ENCODE measurements at places on chromosomes 5 and 9. TPM values are rescaled to one million over a fixed set of nuclear protein-coding genes. Genes with fewer than 3 reads are reported as not detected.

Gene NME5
- total RNA-seq, result 7.3 TPM

DNA sequence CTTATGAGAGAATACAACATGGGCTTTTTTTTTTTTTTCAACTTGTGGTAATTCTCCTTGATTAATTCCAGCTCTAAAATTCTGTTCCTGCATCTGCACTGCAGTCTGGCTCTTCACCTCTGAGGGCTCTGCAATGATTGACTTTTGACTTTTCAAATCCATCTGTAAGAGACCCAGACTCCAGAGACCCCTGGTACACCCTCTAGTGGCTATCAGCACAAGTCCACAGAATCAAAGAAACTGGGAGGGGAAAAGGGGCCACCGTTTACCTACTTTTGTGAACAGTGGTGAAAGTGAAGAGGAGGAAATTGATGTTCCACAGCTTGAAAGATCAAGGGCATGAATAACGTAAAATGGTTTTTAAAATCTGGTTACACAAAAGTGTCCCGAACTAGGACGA lies 151.6 kb downstream of the SLIT3 start:
- H3K36me3 ChIP-seq, result no peaks in the 10 kb centered on the region
- no peak overlapping the region for H3K4me3 ChIP-seq
- no peaks in the 10 kb centered on the region for H3K27me3 ChIP-seq
- H3K4me1 ChIP-seq, result no peaks in the 10 kb centered on the region
- no peak for DNase-seq

Gene SDHA
- 89.6 TPM for total RNA-seq

DNA sequence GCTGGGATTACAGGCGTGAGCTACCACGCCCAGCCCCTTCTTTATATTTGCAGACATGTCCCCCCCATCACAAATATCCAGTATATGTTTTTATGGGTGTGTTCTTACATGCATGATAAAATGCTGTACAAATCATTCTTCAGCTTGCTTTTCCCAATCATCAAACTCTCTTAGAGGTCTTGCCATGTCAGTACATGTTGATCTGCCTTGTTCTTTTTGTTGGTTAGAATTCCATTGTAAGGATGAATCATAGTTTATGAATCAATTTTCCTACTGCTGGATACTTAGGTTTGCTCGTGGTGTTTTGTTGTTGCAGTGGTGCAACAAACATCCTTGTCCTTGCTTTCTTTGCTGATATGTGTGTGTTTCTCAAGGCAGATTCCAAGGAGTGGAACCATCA lies 79.9 kb upstream of the NEURL1B start:
- H3K4me1 ChIP-seq, result peaks cover 28% of the 10 kb centered on the region
- no peak overlapping the region for H3K4me3 ChIP-seq

Gene GADD45G
- total RNA-seq, result 14.4 TPM

DNA sequence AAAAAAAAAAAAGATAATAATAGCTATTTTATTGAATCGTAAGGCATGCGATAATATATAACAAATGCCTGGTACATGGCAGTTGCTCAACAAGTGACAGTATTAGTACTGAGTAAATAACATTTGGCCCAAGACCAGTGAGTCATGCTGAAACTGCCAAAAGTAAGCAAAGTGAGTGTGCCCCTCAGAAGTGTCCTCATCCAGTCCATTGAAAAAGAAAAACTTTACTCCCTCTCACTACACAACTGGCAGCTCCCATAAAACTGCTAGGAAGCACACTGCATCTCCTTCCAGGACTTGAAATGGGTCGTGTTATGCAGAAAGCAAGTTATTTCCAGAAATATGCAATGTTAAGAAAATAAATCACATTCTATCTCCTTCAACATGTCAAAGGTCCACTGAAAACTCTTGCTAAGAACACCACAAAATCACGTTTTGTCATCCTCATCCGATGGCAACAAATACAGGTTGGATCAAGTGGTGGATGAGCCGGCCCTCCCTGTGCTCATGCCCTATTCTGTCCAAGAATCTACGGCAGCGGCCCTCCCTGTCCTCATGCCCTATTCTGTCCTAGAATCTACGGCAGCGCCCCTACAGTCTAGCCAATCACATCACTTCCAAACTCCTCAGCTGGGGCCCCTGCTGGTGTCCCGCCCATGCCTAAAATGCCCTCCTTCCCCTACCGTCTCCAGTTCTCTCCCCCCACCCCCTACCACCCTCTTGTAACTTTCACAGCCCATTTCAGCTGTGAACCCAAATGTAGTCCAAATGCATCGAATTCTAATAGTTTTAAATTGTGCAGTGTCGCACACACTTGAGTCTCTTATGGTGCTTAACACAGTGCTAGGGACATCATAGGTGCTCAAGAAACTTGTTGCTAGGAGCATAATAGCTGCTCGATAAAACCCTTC lies 12.5 kb downstream of the PTCH1 start:
- no peaks in the 10 kb centered on the region for H3K36me3 ChIP-seq
- H3K27me3 ChIP-seq, result no peaks in the 10 kb centered on the region
- H3K4me3 ChIP-seq, result peak overlapping the region; percentile 86
- no peak overlapping the region for H3K27ac ChIP-seq
- peaks cover 38% of the 10 kb centered on the region for H3K4me1 ChIP-seq

DNA sequence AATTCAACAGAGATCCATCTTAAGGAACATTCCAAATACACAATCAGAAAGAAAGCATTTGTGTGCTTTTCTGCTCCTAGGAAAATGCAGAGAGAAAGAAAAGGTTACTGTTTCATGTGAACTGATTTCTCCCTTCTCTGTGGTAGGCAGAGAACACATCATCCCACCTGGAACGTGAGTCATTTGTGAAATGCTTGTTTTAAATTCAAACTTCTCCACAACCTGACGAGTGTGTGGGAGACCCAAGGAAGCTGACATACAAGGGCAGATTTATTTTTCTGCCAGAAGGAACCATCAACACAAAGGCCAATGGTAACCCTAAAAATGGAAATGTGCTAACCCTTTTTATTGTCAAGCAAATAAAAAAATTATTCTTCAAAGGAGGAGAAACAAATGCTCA lies 156.4 kb downstream of the EFNA5 start:
- H3K27ac ChIP-seq, result no peak overlapping the region
- no peaks in the 10 kb centered on the region for H3K36me3 ChIP-seq
- H3K4me1 ChIP-seq, result no peaks in the 10 kb centered on the region
- H3K4me3 ChIP-seq, result no peak overlapping the region
- no peaks in the 10 kb centered on the region for H3K27me3 ChIP-seq

Gene ADGRD2
- not detected for total RNA-seq

- no peak overlapping the region for H3K27ac ChIP-seq
- H3K4me1 ChIP-seq, result no peaks in the 10 kb centered on the region
- no peaks in the 10 kb centered on the region for H3K36me3 ChIP-seq
- peak; percentile 11 for DNase-seq
Observed at GRCh38 chr5:135018457-135018856, 15.6 kb downstream of the PITX1 start.

- no peak for DNase-seq
- no peak overlapping the region for H3K27ac ChIP-seq
- H3K4me1 ChIP-seq, result no peaks in the 10 kb centered on the region
- no peaks in the 10 kb centered on the region for H3K36me3 ChIP-seq
Observed at GRCh38 chr5:173535166-173535975, 81.1 kb downstream of the BOD1 start.

- no peak overlapping the region for H3K27ac ChIP-seq
- H3K27me3 ChIP-seq, result no peaks in the 10 kb centered on the region
- H3K4me1 ChIP-seq, result peaks cover 46% of the 10 kb centered on the region
- no peaks in the 10 kb centered on the region for H3K36me3 ChIP-seq
Observed at GRCh38 chr5:142864290-142865260, 94.4 kb downstream of the ARHGAP26 start.

DNA sequence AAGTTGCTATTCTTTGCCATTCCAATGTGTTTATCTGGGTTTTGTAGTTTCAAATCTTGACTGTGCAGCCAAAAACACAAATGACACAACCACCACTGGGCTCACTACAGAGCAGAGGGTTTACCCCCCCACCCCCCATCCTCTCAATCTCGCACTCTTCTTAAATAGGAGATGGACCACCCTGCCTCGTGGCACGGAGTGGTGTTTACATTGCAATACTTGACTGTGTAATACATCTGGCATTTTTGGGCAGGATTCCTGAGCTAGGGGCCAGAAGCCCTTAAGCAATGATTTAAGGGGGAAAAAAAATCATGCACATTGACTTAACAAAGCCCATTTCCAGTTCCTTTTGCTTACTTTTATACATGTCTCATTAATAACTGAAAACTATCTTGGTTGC lies 19.0 kb downstream of the PTCH1 start:
- H3K4me1 ChIP-seq, result peaks cover 37% of the 10 kb centered on the region
- no peak for DNase-seq
- H3K27ac ChIP-seq, result no peak overlapping the region
- no peaks in the 10 kb centered on the region for H3K27me3 ChIP-seq
- H3K4me3 ChIP-seq, result no peak overlapping the region

DNA sequence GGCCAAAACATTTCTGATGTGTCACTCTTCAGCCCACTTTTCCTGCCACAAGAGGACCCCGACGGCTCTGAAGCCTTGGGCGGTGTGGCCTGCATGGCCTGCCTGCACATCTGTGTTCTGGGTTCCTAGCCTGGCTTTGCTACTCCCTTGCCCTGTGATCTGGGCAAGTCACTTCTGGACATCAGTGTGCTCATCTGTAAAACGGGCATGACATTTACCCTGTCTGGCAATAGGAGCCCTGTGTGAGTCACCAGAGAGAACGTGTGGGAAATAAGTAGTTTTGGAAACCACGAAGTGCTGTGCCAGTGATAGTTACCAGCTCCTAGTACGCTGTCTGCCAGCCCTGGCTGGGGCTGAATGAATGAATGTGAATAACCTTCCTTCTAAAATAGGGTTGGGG lies 90.8 kb downstream of the MACROH2A1 start:
- no peak for DNase-seq
- H3K27ac ChIP-seq, result no peak overlapping the region
- no peaks in the 10 kb centered on the region for H3K4me1 ChIP-seq
- no peaks in the 10 kb centered on the region for H3K27me3 ChIP-seq
- no peak overlapping the region for H3K4me3 ChIP-seq

Gene ADRB2
- 26.4 TPM for total RNA-seq

- H3K27me3 ChIP-seq, result no peaks in the 10 kb centered on the region
- DNase-seq, result no peak
- no peaks in the 10 kb centered on the region for H3K36me3 ChIP-seq
- H3K4me1 ChIP-seq, result no peaks in the 10 kb centered on the region
- H3K4me3 ChIP-seq, result no peak overlapping the region
Observed at GRCh38 chr5:23419115-23419514, 88.3 kb upstream of the PRDM9 start.

DNA sequence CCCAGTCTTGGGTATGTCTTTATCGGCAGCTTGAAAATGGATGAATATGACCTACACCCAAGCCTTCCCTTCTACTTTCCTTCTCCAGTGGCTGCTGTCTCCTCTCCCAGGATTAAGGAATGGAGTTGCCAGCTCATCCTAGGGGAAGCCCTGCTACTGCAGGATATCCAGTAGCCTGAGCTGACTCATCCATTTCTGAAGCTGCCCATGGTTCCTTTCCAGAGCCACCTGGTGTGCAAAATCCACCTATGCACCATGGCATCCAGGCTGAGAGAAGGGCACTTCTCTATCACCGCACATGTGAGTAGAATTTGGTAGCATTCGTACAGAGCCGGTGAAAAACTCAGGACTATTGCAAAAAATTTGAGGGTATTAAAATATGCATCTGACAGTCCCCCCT lies 290.8 kb downstream of the YTHDC2 start:
- no peak for DNase-seq
- no peak overlapping the region for H3K27ac ChIP-seq
- no peaks in the 10 kb centered on the region for H3K36me3 ChIP-seq
- H3K4me3 ChIP-seq, result no peak overlapping the region
- no peaks in the 10 kb centered on the region for H3K27me3 ChIP-seq
- peaks cover 18% of the 10 kb centered on the region for H3K4me1 ChIP-seq

GRCh38 chr9:37986001-37986400 lies 82.1 kb upstream of the SLC25A51 start:
- no peak for DNase-seq
- H3K4me3 ChIP-seq, result no peak overlapping the region
- H3K27ac ChIP-seq, result no peak overlapping the region
- H3K36me3 ChIP-seq, result no peaks in the 10 kb centered on the region
- H3K27me3 ChIP-seq, result no peaks in the 10 kb centered on the region
- peaks cover 23% of the 10 kb centered on the region for H3K4me1 ChIP-seq

DNA sequence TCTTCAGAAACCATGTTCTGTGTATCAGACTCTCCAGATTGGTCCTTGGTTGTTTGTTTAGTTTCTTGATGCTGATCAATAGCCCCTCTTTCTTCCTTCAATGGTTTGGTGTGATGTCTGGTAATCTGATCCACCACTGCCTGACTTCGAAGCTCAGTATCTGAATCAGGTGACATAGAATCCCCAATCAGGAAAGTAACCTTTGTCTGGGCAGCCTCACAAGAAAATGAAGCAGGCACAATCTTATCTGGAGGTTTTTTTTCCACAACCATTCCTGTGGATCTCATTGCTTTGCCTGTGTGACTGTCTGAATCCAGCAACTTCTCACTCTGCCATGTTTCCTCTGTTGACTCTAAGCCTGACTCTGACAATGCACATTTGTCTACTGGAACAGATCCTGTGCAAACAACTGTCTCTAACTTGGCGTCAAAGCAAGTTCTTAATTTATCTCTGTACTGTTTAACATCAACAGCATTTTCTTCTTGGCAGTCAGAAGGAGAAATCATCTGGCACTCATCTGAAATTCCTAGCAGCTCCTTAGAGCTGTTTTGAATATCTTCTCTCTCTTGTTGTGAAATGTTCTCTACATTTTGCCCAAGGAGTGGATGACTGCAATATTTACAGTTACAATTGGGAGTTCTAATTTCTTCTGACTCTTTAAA lies 37.1 kb upstream of the RAPGEF6 start:
- peak overlapping the region; percentile 59 for H3K27ac ChIP-seq
- H3K36me3 ChIP-seq, result peaks cover 70% of the 10 kb centered on the region
- no peak overlapping the region for H3K4me3 ChIP-seq
- no peak for DNase-seq

Gene CCL27
- total RNA-seq, result not detected

GRCh38 chr5:7181841-7182240 lies 214.1 kb upstream of the ADCY2 start:
- H3K27ac ChIP-seq, result no peak overlapping the region
- no peaks in the 10 kb centered on the region for H3K4me1 ChIP-seq
- no peaks in the 10 kb centered on the region for H3K27me3 ChIP-seq

- DNase-seq, result no peak
- no peak overlapping the region for H3K27ac ChIP-seq
- H3K4me1 ChIP-seq, result no peaks in the 10 kb centered on the region
- H3K4me3 ChIP-seq, result no peak overlapping the region
- no peaks in the 10 kb centered on the region for H3K36me3 ChIP-seq
Observed at GRCh38 chr5:109566361-109566760, 123.4 kb upstream of the MAN2A1 start.

- H3K4me3 ChIP-seq, result no peak overlapping the region
- no peak for DNase-seq
- H3K4me1 ChIP-seq, result peaks cover 7% of the 10 kb centered on the region
Observed at GRCh38 chr9:126146254-126147145, 180.1 kb upstream of the MVB12B start.

DNA sequence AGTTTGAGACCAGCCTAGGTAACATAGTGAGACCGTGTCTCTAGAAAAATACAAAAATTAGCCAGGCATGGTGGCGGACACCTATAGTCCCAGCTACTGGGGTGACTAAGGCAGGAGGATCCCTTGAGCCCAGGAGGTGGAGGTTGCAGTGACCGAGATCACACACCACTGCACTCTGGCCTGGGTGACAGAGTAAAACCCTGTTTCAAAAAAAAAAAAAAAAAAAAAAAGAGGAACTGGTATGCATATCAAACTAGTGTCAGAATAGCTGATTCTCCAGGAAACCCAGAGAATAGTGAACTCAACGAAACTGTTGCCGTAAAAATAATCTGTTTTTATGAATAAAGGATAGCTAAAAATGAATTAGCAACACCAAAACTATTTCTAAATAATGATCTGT lies 126.6 kb upstream of the BASP1 start:
- H3K27ac ChIP-seq, result no peak overlapping the region
- no peaks in the 10 kb centered on the region for H3K4me1 ChIP-seq
- no peak for DNase-seq
- H3K36me3 ChIP-seq, result no peaks in the 10 kb centered on the region

Gene LHX3
- total RNA-seq, result not detected
